ENCODE measurements at places on chromosomes 11 and 22.
A peak's percentile ranks its signal among the peaks of the same experiment; 100 is the strongest.

DNA sequence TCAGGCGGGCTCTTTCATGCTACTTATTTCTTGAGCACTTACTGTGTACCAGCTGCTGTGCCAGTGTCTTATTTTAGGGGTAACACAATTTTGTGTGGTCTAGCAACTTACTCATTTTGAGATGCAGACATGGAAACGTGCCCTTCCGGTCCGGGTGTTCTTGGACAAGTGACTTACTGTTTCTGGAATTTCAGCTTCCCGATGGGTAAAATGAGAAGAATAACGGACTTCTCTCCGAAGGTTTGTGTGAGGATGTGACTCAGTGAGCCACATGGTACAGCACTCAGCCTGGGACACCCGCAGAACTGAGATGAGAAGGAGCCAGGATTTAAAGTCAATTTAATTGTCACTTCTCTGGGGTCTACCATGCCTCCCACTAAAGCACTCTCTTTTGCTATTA lies 114.5 kb upstream of the SYT13 start:
- no peak for DNase-seq

DNA sequence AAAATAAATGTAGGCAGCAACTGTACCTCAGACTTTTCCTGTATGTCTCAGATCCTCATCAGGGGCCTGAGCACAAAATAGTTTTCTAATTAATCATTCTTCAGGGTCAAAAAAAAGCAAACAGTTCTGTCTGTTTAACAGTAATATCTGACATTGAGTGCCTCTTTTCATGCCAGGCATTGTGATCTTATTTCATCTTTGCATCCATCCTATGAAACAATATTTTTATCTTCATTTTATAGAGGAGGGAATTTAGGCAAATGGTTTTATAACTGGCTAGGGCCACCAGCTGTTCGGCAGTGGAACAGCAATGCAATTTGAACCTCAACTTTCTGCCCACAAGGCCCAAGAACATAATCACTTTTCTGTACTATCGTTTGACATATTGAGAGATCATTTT lies 145.6 kb downstream of the WNT7B start:
- no peak for DNase-seq

DNA sequence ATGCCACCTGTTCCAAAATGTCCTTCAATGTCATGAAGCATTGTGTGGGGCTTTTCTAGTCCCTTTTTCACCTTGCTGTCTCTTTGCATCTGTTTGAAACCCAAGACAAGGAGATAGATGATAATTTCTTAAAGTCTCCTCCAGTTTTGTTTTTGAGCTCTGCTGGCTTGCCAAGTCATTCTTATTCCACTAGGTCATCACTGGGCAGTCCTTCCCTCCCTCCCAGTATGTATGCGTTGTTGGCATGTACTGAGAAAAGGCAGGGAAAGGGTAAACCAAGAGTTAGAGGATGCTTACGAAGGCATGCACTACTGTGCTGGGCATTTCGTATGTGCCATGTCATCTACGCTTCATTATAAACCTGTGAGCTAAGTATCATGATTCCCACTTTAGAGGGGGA lies 78.6 kb downstream of the PARVA start:
- DNase-seq, result no peak

GRCh38 chr11:118659953-118660680 lies 19.3 kb downstream of the TREH start:
- DNase-seq, result no peak

DNA sequence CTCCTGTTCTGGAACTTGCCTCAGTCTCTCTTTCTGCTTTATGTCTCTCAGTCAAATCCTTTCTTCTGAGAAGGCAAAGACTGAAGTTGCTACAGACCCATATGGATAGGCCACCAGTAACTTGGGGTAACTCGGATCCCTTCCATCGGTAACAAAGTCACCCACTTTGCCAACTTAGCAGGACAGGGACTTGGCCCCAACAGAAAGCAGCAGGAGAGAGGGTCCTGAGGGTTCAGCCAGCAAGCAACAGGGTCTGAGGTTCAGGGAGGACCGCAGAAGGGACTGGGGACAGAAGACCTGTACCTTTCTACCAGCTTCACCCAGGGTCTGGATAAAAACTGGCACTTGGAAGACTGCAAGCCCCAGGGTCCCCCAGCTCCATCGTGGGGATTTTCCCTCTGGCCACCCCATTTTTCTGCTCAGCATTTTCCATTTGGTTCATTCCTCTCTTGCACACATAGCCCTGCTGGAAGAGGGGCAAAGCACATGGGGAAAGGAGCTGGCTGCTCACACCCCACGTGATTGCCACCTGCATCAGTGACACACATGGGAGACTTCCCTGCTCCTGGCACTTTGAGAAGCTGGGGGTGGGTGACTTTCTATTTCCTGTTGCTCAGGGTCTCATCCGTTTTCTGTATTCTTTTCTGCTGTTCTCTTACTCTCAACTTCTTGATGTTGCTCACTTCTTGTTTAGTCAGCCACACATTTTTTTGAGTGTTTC lies 34.6 kb upstream of the GNAZ start:
- DNase-seq, result peak; percentile 8

DNA sequence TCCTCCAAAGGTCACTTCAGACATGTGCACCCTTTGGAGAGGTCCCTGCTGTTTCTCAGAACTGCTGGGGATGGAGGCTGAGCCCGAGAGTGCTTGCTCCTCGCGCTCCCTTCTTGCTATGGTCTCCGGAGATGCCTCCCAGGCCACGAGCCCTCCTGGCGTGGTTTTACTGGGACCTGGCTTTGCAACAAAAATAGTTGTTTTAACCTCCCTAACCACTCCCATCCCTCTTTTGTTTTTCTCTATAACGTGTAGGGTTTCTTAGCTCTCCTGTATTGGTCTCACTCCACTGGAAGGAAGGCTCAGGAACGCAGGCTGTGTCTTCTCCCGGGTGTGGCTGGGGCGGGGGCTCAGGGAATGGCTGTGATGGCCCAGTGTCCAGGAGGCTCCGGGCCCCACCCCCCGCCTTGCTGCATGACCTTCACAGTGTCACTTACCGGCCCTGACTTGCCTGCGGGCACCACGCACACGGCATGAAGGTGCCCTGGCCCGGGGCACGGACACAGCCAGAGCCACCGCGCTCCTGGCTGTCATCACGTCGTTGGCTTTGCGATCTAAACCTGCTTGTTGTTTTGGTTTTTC lies 5.6 kb downstream of the PTDSS2 start:
- DNase-seq, result no peak

DNA sequence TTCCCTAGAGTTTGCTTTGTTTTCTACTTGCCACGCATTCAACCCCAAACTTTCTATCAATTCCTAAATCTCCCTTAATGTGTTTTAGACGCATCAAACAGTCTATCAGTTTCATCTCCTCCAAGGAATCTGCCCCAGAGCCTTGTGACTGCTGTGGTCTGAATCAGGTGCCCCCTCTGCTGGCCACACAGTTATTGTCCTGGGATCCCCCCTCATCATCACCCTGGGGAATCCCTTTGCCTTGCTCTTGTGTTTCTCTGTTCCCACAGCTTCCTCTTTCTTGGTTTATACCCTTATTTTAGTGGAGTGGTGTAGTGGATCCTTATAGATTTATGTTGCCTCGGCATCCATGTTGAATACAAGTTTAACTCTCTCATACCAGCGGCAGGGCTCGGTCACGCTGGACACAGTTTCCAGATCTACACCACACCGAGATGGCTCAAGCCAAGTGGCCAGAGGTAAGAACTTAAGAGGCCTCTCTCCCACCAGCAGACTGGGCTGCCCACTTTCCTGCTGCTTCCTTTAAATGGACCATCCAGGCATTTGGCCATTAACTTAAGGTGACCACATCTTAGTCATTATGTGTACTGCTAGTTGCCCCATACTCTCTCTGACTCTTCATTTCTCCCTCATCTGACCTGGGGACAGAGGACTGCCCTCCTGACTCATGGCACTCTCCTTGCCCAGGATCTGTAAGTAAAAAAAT lies 8.2 kb downstream of the UPB1 start:
- peak; percentile 57 for DNase-seq

- DNase-seq, result peak; percentile 7
These were observed 801 bp downstream of the SESN3 start for GRCh38 chr11:95229993-95230809.

GRCh38 chr11:20213790-20214189 lies 53.5 kb upstream of the DBX1 start:
- no peak for DNase-seq

GRCh38 chr11:87803748-87804147 lies 371.5 kb downstream of the RAB38 start:
- no peak for DNase-seq

DNA sequence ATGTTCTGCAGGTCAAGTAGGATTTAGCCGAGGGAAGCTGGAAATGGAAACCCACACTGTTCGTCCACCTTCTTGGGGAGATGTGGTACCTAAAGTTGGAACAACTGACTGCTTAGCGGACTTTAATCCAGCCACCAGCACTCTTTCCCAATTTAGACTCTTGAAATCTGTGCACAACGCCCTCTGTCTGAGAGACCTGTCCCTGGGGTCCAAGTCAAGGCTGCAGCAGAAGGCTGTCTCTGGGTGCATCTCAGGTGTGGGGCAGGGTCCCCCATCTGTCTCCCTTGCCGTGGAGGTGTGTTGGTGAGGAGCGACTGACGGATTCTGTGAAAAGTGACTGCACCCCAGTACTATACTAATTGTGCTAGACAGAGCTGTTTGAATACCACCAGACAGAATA lies 168.2 kb upstream of the CADM1 start:
- no peak for DNase-seq

GRCh38 chr11:16926883-16927626 lies 87.2 kb downstream of the PLEKHA7 start:
- no peak for DNase-seq

- no peak for DNase-seq
These were observed 58.6 kb downstream of the DSCAML1 start for GRCh38 chr11:117738246-117738957.

GRCh38 chr11:129410395-129410960 lies 34.8 kb downstream of the BARX2 start:
- DNase-seq, result no peak

- no peak for DNase-seq
These were observed 9.9 kb downstream of the MAPK1 start for GRCh38 chr22:21857481-21857914.

DNA sequence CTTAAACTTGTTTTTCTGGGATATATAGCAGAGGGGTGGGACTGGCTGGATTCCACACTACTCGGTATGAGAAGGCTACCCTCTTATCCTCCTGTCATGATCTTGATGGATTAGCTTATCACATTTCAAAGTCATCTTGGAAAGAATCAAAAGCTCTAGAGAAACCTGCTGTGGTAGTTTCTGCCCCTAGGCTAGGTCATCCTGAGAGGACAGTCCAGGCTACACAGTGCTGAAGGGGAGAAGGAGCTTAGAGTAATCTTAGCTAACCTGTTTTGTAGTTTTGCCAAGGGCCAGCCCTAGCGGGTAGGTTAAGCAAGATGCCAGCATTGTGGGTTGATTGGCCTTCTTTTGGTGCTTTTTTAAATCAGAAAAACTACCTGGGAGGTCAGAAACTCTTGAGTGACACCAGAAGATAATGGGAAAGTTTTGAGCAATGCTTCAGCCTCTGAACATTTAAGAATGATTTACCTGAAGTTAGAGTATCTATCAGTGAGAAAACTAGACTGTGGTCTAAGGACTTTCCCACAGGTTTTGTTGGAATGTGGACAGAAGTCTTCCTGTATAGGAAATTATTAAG lies 21.3 kb downstream of the PIWIL4 start:
- DNase-seq, result no peak

DNA sequence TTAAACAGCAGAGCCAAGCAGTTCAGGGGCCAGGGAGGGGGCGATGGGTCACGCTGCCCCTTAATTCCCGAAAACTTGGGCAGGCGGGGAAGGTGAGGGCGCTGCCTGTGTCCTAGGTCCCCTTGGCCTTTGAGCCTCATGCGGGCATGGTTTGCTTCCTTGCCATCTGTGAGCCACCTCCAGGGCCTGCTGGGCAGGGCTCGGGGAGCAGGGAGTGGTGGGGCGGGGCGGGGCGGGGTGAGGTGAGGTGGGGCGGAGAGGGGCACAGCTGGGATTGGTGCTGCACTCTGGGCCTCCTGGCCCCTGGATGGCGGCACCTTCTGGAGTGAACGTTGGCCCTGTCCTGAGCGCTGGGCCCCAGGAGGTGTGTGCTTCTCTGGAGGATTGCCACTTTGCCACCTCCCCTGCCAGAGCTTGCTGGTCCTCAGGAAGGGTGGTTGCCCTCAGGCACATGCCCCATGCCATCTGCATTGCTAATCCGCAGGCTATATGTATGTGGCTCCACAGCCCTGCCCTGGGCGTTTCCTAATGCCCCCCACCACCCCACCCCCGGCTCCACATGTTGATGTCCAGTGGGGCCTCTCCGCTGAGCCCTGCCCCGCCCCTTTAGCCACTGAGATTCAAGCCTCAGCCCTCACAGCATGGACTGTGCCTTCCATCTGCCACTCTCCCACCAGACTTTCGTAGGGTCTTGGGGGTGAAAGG lies 352.5 kb downstream of the TBC1D22A start:
- DNase-seq, result no peak

- DNase-seq, result no peak
These were observed 149.4 kb downstream of the SNX19 start for GRCh38 chr11:130766650-130767565.

DNA sequence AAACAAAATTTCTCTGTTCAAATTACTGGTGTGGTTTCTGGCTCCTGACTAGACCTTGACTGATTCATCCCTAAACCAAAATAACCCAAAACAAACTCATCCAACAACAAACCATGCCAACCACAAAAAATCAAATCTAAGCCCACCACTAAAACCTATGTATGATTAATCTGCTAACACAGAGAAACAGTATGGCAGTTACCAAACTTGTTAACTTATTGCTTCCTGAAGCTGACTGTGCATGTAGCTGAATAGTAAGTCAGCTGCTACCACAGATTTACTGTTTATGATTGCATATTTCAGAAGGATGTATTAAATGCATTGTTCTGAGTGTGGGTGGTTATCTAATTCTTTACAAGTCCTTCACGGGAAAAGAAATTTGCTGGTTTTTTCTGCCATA lies 231.1 kb downstream of the SWAP70 start:
- DNase-seq, result no peak

- DNase-seq, result no peak
These were observed 35.6 kb downstream of the MARK2 start for GRCh38 chr11:63874511-63874910.

DNA sequence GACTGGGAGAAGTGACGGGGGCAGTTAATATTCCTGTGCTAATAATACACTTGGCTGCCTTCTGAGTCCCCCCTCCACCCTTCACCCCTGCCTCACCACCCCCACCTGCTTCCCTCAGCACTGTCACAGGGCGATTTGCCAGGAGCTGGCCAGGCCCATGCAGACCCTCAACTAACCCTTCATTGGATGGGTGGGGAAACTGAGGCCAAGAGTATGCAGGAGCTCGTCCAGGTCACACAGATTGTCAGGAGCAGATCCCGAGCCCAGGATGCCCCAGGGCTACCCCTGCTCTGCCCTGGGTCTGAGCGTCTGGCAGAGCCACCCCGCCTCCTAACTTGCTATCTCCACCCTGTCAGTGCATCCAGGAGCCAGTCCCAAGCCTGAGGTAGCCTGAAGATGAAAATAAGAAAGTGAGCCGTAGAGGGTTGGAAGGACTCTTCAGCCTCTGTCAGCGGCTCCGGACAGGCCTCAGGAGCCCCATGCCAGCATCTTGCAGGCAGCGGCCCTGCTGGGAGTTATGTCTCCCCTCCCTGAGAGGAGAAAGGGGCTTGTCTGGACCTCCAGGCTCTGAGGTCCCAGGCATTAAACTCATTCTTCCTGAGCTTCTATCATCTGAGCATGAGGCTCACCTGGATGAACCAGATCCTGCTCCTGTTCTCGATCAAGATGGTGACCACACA lies 6.2 kb downstream of the TPBGL start:
- no peak for DNase-seq
